ENCODE measurements at places on chromosomes 4 and X. TPM values are rescaled to one million over a fixed set of nuclear protein-coding genes. Genes with fewer than 3 reads are reported as not detected.

Gene ABCG2
- polyA plus RNA-seq = not detected

Gene UBE2A
- 116 TPM for polyA plus RNA-seq

Gene NUP62CL
- polyA plus RNA-seq = 3.4 TPM

Gene XK
- polyA plus RNA-seq = 1.8 TPM

Gene ARHGAP6
- polyA plus RNA-seq = 0.40 TPM

Gene FAM184B
- polyA plus RNA-seq = not detected

Gene REPS2
- polyA plus RNA-seq = 15.1 TPM

Gene MXRA5
- polyA plus RNA-seq = 0.28 TPM

Gene LUZP4
- not detected for polyA plus RNA-seq

Gene MAGEC1
- not detected for polyA plus RNA-seq

Gene FREM3
- polyA plus RNA-seq = 0.35 TPM

Gene EXOC1L
- polyA plus RNA-seq = not detected

Gene SEPSECS
- polyA plus RNA-seq = 5.6 TPM

Gene CHST7
- polyA plus RNA-seq = 6.2 TPM
